ENCODE measurements at places on chromosomes 3 and 15. TPM values are rescaled to one million over a fixed set of nuclear protein-coding genes. Genes with fewer than 3 reads are reported as not detected.

The CHDH gene
- polyA plus RNA-seq = 0.19 TPM

The SPRED1 gene
- 4.8 TPM for polyA plus RNA-seq

The ARPIN gene
- polyA plus RNA-seq = 8.8 TPM

The POC1A gene
- polyA plus RNA-seq = 11.5 TPM

The NR1I2 gene
- polyA plus RNA-seq = not detected

The CPB1 gene
- polyA plus RNA-seq = not detected

The AMT gene
- 5.5 TPM for polyA plus RNA-seq

The FMN1 gene
- 7.3 TPM for polyA plus RNA-seq

The ROBO1 gene
- polyA plus RNA-seq = 23.8 TPM
